A673 (cell line): ENCODE measurements at places on chromosomes 16 and 17. TPM values are rescaled to one million over a fixed set of nuclear protein-coding genes. Genes with fewer than 3 reads are reported as not detected.

DNA sequence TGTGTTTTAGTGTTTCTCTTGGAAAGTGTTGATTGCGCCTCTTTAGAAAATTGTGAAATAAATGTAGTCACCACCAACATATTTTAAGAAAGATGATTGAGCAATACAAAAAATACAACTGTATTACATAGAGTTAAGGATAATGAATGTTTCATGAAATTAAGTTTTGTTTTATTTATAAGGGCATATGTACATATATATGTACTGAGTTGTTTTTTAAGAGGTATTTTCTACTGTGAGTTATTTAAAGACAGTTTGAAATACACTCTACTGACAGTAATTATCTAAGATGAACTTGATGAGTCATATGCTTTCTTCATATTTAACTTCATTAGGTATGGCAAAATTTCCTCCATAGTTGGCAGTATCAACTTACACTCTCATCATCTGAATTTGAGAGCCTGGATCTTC, 411.7 kb downstream of the HS3ST3B1 start:
- DNase-seq, result no peak
- no peak overlapping the region for H3K4me3 ChIP-seq

- peaks cover 23% of the 10 kb centered on the region for H3K36me3 ChIP-seq
- DNase-seq, result no peak
- H3K4me3 ChIP-seq, result peak overlapping the region; percentile 88
- no peak overlapping the region for H3K27ac ChIP-seq
Observed at GRCh38 chr16:1958715-1959268, 546 bp upstream of the NDUFB10 start.

Gene C16orf89
- total RNA-seq, result not detected in 2 replicates

Gene AATK
- total RNA-seq, result 0.90 and 1.4 TPM in 2 replicates

Gene CHST5
- 0.33 and 0.54 TPM in 2 replicates for total RNA-seq

- no peak within 1 kb of the TSS for H3K27ac ChIP-seq
- H3K4me1 ChIP-seq, result no peaks in the 10 kb centered on the region
- H3K36me3 ChIP-seq, result no peaks in the 10 kb centered on the region
- DNase-seq, result peak; percentile 89
- H3K27me3 ChIP-seq, result no peaks in the 10 kb centered on the region
Observed at GRCh38 chr17:21252796-21253645, at the start of gene NATD1. Gene NATD1 (minus strand): TSS chr17:21253410. CDS start chr17:21253264, 146 bp downstream.

Gene PHOSPHO1
- total RNA-seq, result 88.6 and 98.3 TPM in 2 replicates

- no peak overlapping the region for H3K27ac ChIP-seq
- H3K4me3 ChIP-seq, result no peak overlapping the region
- H3K4me1 ChIP-seq, result no peaks in the 10 kb centered on the region
- no peaks in the 10 kb centered on the region for H3K36me3 ChIP-seq
- H3K27me3 ChIP-seq, result no peaks in the 10 kb centered on the region
Observed at GRCh38 chr17:20116683-20117309, 107.6 kb downstream of the SPECC1 start.
